ENCODE measurements at places on chromosomes 3 and 15. TPM values are rescaled to one million over a fixed set of nuclear protein-coding genes. Genes with fewer than 3 reads are reported as not detected.
A peak's percentile ranks its signal among the peaks of the same experiment; 100 is the strongest.

DNA sequence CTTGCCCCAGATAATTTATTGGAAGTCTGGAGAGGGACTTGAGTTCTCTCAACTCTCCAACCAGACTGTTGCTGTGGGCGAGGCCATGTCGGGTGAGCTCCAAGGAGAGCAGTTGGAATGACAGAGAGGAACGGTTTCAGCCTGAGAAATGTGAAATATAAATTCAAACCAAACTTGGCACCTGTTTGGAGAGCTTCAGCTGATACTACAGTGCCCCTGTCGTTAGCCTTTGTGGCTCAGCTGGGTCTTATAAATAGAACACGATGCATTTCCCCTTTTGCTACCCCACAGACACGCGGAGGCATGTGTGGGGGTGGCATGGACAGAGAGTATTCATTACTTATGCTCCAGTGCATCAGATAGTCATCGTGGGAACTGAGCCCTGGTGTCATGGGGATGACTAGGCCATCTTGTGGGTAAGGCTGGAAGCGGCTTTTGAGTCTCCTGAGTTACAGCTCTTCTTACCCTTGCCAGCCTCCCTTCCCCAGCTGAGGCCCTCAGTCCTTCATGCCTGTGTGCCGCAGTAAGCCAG lies 15.6 kb downstream of the SMAD3 start:
- peak; percentile 90 for DNase-seq

DNA sequence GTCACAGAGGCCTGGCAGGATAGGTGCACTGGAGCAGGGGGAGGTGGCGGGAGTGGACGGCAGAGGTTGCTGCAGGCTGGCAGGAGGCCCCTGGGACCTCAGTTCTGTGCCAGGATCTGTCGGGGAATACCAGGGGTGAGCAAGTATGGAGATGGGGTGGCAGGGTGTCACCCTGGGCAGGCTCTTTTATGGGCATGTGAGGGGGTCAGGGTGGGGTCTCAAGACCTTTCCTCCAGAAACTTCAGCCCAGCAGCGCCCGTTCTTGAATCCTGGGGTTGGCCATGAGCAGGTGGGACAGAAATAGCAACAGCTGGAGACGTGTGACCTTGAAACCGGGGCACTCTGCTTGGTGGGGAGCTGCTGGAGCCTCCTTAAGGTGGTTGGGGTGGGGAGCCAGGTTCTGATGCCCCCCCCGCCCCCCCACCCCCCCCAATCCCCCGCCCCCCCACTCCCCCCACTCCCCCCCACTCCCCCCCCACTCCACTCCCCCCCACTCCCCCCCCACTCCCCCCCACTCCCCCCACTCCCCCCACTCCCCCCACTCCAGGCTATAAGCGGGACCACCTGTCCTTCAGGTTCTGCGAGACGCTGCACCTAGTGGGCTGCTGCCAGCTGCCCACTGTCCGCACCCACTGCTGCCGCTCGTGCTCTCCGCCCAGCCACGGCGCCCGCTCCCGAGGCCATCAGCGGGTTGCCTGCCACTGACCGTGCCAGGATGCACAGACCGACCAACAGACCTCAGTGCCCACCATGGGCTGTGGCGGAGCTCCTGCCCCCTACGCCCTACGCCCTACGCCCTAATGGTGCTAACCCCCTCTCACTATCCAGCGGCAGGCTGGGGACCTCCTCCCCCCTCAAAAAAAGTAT lies 84.9 kb downstream of the TBC1D2B start:
- DNase-seq, result peak; percentile 11

DNA sequence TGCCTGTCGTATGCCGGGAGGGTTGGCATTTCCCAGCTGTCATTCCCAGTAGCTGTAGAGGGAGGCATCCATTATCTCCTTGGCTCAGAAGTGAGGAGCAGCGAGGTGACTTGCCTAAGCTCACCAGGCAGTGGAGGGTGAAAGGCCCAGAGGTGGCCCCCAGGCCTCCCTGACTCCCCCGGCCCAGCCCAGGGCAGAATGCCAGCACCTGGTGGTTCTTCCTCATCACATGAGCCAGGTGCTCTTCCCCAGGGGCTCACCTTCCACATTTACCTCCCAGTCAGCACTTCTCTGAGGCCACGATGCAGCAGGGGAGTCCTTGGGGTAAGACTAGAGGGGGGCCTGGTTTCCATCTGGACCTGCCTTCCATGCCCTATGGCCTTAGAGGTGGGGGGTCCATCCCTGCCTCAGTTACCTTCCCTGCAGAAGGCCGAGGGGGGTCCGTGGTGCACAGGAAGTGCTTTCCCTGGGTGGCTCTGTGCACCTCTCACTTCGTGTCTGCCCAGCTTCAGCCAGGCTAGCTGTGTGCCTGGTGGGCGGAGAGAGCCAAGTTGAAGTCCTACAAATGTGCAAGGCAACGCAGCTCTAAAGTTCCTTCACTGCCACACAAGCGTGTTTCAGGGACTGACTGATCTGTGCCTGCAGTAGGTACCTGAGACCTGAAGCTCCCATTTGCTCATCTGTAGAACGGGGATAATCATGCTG lies 70.3 kb upstream of the PLXNA1 start:
- no peak for DNase-seq

DNA sequence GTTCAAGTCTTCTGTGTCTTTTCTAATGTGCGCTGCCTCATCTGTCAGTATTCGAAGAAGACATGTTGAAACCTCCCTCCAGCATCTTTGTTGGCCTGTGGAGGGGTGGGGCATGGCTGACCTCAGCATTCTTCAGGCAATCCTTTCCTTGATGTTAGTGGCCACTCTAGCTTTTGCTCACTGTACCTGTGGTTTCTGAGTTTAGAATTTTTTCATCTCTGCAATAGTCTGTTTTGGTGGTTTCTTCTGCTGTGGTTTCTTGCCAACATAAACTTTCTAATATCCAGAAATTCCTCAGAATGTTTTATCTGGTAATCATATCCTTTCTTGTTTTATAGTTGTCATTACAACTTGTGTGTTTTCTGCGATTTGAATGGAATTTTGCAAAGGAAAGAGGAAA lies 251.3 kb upstream of the NR2E3 start:
- peak; percentile 86 for DNase-seq

DNA sequence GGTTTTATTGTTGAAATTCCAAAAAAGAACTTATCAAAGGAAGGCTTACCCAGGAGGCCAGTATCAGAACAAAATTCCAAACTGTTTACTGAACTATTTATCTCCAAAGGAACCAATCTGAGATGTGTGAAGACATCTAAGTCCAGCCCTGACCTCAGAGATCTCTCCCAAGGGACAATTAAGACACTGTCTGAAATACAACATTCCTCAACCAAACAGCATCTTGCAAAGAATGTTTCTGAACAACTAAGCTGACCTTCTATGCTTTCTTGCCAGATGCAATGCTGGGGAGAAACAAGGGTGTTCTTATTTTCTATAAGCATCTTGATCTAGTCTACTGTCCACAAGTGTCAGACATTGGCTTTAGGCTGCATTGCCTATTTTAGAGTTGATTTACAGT lies 13.6 kb downstream of the PDZRN3 start:
- DNase-seq, result no peak

GRCh38 chr3:149812165-149812605 lies 830 bp upstream of the RNF13 start:
- DNase-seq, result no peak

Gene SEMA3G
- total RNA-seq, result 0.07 TPM

Gene DUOX1
- not detected for total RNA-seq
